ENCODE measurements at places on chromosomes 6 and 20. TPM values are rescaled to one million over a fixed set of nuclear protein-coding genes. Genes with fewer than 3 reads are reported as not detected.

The TBC1D32 gene
- total RNA-seq: 5.7 TPM

The WFDC10B gene
- not detected for total RNA-seq

The AFG1L gene
- total RNA-seq: 17.5 TPM

GRCh38 chr6:147639279-147639678, 130.8 kb downstream of the SAMD5 start:
- H3K27ac ChIP-seq: no peak overlapping the region
- peaks cover 20% of the 10 kb centered on the region for H3K27me3 ChIP-seq
- no peaks in the 10 kb centered on the region for H3K36me3 ChIP-seq

- DNase-seq: no peak
- H3K27me3 ChIP-seq: no peaks in the 10 kb centered on the region
- H3K4me1 ChIP-seq: no peaks in the 10 kb centered on the region
- H3K27ac ChIP-seq: no peak overlapping the region
These were observed 986.2 kb upstream of the CITED2 start for GRCh38 chr6:140360651-140361050.

DNA sequence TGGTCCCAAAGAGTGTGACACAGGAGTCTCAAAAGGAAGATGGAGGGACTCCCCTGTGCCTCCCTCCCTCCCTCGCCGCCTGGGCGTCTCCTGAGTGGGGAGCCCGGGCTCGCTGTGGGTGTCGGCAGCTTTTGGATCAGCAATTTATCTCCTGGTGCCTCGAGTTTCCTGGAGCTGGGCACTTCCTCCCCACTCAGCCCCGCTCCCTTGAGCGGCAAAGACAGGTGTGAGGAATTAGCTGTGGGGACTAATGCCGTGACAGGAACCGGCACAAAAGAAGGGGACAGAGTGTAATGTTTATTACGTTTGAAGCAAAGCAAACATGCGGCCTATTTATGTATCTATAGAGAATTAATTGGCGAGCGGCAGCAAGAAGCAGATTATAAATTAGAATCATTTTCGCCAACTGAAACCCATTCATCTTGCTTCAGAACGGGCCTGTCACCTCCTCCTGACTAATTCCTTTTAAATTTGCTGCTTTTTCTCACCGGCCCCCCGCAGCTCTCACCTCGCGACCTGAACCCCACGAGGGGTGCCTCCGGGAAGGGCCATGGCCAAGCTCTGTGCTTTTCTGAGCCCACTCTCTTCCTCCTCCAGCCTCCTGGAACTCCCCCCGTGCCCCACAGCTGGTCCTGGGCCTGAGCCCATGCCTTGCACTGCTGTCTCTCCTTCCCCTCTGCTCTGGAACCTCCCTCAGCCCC, 8.8 kb upstream of the CDH22 start:
- H3K27ac ChIP-seq: no peak overlapping the region
- H3K4me1 ChIP-seq: peaks cover 10% of the 10 kb centered on the region
- H3K27me3 ChIP-seq: peaks cover 84% of the 10 kb centered on the region
- H3K36me3 ChIP-seq: no peaks in the 10 kb centered on the region
- no peak for DNase-seq
- H3K4me3 ChIP-seq: no peak overlapping the region

DNA sequence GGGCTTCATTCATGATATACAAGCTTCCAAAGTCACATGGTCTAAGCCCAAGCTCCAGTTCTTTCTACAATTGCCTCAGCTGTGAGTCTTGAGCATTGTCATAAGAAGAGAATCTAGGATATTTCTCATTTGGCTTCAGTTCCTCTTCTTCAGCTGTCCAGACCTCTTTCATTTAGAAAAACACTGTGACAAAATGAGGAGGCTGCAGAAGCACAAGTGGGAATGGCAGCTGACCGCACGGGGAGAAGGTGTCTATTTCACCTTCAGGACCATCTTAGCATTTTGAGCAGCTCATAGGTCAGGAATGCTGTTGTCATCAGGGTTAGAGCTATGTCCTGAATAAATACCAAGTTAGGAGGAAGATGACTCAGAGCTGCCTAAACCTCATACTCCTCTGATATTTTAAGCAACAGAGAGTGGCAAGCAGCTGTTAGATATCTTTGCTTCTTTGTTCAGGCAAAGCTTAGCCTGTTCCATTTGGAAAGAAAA, 390.1 kb upstream of the CITED2 start:
- H3K27ac ChIP-seq: peak overlapping the region; percentile 12
- no peaks in the 10 kb centered on the region for H3K27me3 ChIP-seq
- peak; percentile 36 for DNase-seq
- H3K4me3 ChIP-seq: no peak overlapping the region

- H3K4me1 ChIP-seq: peaks cover 3% of the 10 kb centered on the region
- H3K4me3 ChIP-seq: no peak within 1 kb of the TSS
- DNase-seq: peak; percentile 75
These were observed at the start of gene CALHM5 for GRCh38 chr6:116511424-116512110. TSS of gene CALHM5 (plus strand) at chr6:116511639. CDS start at chr6:116511697, 58 bp downstream.

DNA sequence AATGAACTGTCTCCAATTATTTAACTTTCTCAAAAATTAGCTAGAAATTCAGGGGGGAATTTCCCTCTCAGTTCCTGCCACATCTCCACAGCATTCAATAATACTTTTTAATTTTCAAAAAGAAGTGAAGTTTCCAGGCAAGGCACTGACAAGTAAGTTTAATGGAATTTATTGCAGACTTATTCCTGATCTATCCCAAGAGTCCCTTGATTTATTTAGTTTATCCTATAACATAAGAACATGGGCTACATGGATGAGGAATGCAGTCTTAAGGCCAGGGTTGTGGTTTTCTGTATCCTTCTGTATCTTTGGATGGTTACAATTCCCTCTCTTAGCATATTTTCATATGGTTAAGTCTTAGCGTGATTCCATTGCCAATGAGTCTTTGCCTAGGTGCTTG, 126.5 kb downstream of the TSHZ2 start:
- no peaks in the 10 kb centered on the region for H3K36me3 ChIP-seq
- DNase-seq: no peak
- H3K27ac ChIP-seq: no peak overlapping the region
- no peaks in the 10 kb centered on the region for H3K27me3 ChIP-seq
- no peaks in the 10 kb centered on the region for H3K4me1 ChIP-seq
